ENCODE measurements at places on chromosomes 11 and 22.

DNA sequence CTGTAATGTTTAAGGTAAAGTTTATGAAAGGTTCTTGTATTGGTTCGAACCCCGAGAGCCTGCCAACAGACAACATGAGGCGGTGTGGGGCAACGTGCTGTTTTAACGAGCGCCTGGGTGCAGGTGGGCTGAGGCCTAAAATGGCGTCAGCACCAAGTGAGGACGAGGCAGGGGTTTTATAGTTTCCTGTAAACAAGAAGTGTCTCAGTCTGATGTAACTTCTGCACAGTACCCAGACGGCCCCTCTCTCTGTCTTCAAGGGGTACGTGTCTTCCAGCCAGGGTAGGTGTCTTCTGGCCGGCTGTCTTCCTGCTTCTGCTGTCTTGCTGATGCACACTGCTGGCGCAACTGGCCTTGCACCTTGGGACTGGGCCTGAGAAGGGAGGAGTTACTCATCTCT, 2.7 kb downstream of the PPFIBP2 start:
- no peak for DNase-seq

DNA sequence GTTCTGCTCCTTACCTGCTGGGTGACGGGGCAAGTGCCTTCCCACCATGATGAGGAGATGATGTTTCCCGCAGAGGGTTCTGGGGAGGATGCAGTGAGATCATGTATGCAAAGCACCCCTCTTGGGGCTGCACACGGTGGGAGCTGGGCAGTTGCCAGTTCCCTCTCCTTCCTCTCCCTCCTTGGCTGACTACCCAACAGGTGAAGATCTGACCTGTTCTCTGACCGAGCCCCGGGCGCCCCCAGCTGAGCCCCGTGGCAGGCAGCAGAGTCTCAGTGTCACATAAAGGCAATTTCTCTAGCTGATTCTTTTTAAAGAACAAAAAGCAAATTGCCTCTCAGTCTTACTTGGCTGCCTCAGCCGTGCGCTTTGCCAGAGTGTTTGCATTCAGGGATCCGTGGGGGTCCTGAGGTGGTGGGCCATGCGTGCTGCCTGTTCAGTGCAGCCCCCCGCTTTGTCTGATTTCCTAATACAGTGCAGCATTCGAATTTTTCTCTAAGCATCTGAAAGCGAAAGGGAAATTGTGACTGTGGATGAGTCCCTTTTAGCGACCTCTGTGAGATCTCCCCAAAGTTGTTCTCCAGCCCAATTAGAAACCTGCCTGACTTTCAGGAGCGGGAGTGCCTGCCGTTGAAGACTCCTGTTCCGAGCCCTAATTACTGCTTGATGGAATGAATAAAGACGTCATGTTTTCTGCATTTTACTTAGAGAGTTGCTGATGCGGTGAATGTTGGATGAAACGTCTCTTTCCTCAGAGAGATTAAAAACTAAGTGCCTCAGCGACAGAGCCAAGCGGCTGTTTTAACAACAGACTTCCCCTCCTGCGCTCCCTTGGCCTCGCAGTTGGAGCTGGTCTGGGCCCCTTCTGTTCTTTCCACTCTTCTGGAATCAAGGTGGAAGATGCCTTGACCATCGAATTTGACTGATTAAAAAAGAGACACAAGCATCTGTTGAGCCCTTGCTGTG, 86.0 kb downstream of the GRIK4 start:
- no peak for DNase-seq

- DNase-seq = no peak
These were observed 11.7 kb downstream of the RASD2 start for GRCh38 chr22:35552196-35552842.

GRCh38 chr11:16080688-16081381, 275.5 kb downstream of the SOX6 start:
- DNase-seq = no peak

DNA sequence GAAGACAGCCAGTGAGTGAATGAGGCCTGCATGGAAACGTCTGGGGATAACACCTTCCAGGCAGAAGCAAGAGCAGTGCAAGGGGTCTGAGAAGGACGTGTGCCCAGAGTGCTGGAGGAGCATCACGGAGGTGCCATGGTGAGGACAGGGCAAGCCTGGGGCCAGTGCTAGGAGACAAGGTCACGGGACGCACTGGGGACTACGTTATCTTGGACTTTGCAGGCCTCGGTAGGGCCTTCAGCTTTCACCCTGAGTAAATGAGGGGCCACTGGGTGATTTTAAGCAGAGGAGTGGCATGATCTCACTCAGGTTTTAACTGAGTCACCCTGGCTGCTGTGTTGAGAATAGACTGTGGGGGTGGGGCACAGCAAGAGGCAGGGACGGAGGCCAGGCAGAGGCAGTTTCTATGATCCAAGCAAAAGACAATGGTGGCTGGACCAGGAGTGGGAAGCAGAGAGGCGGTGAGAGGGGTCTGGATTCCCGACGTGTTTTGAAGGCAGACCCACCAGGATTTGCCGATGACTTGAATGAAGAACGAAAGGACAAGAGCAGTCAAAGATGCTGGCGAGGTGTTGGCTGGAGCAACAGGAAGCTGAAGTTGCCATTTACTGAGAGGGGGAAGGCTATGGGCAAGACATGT, 102.7 kb upstream of the PARVA start:
- no peak for DNase-seq

- no peak for DNase-seq
These were observed 11.3 kb downstream of the FJX1 start for GRCh38 chr11:35629511-35629910.

GRCh38 chr11:26150031-26150430, 181.9 kb upstream of the ANO3 start:
- DNase-seq = no peak

DNA sequence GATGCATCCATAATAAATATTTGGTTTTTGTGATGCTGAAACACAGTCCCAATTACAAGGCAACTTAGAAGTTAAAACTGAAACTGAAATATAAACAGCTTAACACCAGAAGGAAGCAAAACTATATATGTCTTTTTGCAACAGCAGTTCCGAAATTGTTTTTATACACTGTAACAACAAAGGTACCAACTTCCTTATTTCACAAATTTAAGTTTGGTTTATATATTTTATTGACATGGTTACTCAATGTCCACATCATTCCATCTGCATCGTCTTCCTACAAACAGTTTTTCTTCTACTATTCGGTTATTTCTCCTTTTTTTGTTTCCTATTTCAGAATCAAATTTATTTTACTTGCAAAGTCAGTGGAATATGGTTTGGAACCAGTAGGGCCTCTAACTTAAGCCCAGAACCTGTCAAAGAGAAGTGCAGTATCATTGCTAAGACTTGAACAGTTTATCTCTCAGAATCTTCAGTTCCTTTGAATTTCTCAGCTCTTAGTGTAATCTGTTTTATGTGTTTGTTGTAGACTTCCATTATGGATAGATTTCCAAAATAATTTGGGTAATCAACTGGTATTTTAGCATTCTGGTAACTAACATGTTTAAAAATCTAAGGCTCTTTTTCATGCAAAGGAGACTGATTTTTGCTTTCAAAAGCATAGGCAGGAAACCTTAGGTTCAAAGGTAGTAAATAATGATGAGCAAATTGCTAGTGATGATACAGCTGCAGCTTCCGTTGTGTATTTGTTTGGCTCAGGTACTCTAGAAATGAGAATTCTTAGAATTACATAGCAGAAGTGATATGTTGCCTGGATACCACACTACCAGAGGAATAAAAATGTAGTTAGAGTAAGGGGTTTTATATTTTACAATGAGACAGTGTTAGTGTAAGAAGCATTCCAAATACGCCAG, 8.2 kb upstream of the HSPA8 start:
- no peak for DNase-seq
